ENCODE measurements at places on chromosomes 7 and 10.

DNA sequence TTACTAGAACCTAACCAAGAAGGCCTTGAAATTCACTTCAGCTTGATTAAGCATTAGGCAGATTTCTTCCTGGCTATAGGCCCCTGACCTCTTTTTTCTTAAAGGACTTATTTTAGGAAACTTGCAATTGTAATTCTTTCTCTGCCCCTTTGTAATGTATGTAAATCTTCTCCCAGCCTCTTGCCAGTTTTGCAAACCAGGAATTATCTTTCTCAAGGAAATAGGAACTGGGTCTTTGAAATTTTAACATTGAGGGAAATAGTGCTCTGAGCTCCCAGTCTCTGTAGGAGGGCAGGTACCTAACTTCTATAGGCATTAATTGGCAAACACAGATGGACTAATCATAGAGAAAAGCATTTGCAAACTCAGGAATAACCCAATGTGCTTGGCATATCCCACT lies 342.7 kb downstream of the THSD7A start:
- DNase-seq = no peak

GRCh38 chr10:77673515-77674140 lies 36.0 kb upstream of the KCNMA1 start:
- no peak for DNase-seq

GRCh38 chr10:75021379-75022249 lies 89.8 kb upstream of the SAMD8 start:
- no peak for DNase-seq

- no peak for DNase-seq
Measured at GRCh38 chr7:112504093-112504695, 23.4 kb downstream of the LSMEM1 start.

- DNase-seq = no peak
Measured at GRCh38 chr7:157080111-157080730, 58.5 kb upstream of the UBE3C start.

- DNase-seq = no peak
Measured at GRCh38 chr10:97483921-97484320, 14.3 kb downstream of the MMS19 start.

- no peak for DNase-seq
Measured at GRCh38 chr7:105786520-105787470, 89.6 kb downstream of the ATXN7L1 start.

DNA sequence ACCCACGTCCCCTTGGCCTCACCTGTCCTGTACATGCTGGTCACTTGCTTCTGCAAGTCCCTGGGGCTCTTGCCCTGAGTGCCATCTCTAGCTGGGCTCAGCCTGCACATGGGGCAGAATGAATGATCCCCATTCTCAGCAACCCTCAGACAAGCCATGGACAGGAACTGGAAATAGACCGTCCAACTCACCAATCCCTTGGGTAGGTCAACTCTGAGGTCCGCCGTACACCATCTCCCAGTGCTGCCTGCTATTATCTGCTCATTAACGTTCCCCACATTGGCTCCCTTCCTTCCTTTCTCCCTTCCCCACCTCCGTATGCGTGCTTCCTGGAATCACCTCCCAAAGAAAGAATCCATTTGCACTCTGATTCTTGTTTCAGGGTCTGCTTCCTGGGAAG lies 335.0 kb downstream of the SFMBT2 start:
- DNase-seq = no peak

GRCh38 chr10:12943425-12943824 lies 58.1 kb downstream of the CCDC3 start:
- DNase-seq = no peak

DNA sequence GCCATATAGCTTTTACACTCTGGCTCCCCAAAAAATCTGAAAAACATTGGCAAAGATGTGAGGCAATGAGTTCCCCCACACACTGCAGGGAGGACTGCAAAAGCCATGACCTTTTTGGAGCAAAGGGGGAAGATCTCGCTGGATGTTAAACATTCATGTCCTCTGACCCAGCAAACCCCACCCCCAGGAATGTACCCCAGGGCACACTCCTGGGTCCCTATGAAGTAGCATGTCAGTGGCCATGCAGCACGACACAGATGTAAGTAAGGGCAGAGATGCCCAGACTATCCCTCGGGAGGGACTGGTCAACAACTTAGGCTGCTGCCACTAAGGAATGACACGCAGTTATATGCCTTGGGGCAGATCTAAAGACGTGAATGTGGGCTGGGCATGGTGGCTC lies 100.6 kb downstream of the DLG5 start:
- no peak for DNase-seq

GRCh38 chr7:12385364-12385786 lies 18.3 kb downstream of the VWDE start:
- DNase-seq = no peak

DNA sequence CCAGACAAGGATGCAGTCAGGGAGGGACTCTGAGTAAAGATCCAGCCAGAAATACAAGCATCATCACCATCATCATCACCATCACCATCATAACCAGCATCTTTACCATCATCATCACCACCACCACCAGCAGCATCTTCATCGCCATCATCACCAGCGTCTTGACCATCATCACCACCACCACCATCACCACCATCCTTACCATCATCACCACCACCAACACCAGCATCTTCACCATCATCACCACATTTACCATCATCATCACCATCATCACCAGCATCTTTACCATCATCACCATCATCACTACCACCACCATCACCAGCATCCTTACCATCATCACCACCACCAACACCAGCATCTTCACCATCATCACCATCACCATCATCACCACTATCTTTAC lies 44.1 kb upstream of the CPXM2 start:
- no peak for DNase-seq

DNA sequence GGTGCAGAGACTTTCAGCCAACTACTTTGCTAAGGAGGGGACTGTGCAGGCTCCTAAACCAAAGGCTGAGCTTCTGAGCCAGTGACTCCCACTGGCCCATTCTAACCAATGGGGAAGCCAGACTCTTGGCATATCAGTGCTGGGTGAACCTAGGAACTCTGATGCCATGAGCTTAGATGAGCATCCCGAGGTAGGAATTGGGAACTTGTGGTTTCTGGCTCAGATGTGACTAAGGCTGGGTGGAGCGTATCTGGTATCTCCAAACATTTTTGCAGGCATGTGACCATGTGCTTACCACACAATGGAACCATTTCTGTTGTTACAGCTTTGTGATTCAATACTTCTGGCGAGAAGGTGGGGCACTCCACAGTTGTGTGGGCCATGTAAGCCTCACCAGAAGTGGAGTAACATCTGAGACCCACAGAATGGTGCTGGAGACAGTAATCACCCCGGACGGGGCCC lies 2.5 kb upstream of the AVPI1 start:
- DNase-seq = peak; percentile 85

Measured in RWPE2 (cell line).